CD4-positive, alpha-beta T cell treated with Interleukin-4 for 1 hour (primary cell): ENCODE measurements at places on chromosomes 4 and X.

DNA sequence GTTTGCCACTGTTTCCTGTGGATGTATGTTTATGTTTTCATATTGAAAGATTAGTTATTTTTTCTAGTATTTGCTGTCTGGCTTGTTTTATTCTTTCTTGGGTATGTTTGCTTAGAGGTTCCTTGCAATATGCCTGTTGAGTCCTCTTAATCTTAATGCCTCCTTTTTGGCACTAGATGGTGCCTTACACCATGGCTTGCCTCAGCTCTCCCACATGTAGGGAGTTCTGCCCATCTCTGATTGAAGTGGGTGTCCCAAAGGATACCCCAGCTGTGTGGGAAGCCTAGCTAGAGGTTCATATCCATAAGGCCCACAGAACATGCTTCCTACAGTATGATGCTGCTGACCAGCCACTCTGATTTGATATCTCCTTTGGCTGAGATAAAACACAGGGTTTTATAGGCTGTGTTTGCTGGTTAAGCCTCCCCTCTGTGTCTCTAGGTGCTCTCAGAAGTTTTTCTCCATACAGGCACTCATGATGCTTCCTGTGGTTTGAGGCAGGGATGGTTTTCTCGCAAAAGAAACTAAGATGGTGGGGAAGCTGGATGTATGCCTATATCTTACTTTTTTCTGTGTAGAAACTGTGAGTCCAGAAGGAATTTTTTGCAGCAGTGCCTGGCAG, 162.4 kb downstream of the ASB9 start:
- DNase-seq = no peak

GRCh38 chrX:73561801-73562200, 1.2 kb upstream of the CHIC1 start:
- DNase-seq = no peak

GRCh38 chr4:85784947-85785346, 310.0 kb downstream of the ARHGAP24 start:
- DNase-seq = no peak

DNA sequence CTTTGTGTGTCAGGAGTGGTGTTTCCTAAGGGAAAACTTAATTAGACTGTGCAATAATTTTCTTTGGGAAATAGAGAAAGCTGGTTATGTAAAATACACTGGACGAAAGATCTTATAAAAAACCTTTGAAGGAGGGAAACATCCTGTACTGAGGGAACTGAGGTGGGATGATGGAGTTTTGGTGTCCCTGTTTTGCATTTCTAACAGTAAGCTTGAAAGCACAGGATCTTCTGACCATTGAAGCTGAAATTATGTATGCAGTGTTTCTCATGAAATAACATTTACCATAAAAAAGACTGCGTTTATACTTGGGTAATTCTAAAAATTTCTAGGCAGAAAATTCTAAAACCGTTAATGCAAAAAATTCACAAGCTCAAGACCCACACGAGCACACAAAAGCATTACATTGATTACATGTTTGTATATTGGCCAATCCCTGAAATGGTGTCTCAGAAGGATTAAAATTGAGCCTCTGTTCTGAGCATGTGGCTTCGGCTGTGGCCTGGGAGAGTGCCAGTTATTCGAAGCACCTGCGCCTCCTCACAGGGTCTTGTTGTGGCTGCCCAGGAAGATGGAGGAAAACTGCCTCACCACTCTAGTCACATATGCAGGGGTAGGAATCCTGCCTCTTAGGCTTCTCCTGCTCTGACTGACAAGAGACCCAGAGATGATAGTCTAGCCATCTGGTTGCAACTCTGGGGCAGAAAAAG, 49.5 kb downstream of the JADE3 start:
- no peak for DNase-seq

- no peak for DNase-seq
Observed at GRCh38 chr4:1772853-1773538, 20.1 kb upstream of the FGFR3 start.

DNA sequence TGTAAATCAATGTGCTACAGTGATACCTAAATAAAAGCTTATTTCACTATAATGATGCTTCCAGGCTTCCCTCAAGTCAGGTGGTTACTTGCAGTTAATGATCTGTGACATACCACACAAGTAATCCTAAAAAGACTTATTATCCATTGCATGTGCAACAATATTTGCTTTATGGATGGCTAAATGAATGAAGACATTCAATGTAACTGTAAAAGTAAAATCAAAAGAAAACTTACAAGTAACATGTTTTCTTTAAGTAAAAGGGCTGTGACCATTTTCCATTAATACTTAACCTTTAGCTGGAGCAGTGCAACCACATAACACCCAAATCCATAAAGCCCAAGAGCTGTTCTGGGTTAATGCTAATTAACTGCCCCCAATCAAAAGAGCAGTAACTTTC, 42.6 kb downstream of the RAB28 start:
- DNase-seq = no peak

- no peak for DNase-seq
Observed at GRCh38 chrX:28586286-28586685, 960 bp upstream of the IL1RAPL1 start.

GRCh38 chr4:77921701-77922100, 59.1 kb downstream of the MRPL1 start:
- no peak for DNase-seq

GRCh38 chr4:7313347-7313811, 121.0 kb downstream of the SORCS2 start:
- DNase-seq = no peak

GRCh38 chrX:50111742-50112141, 89.1 kb downstream of the AKAP4 start:
- no peak for DNase-seq

GRCh38 chrX:35786271-35786670, 11.9 kb upstream of the MAGEB16 start:
- DNase-seq = no peak

GRCh38 chr4:142365391-142365790, 480.7 kb downstream of the INPP4B start:
- no peak for DNase-seq

DNA sequence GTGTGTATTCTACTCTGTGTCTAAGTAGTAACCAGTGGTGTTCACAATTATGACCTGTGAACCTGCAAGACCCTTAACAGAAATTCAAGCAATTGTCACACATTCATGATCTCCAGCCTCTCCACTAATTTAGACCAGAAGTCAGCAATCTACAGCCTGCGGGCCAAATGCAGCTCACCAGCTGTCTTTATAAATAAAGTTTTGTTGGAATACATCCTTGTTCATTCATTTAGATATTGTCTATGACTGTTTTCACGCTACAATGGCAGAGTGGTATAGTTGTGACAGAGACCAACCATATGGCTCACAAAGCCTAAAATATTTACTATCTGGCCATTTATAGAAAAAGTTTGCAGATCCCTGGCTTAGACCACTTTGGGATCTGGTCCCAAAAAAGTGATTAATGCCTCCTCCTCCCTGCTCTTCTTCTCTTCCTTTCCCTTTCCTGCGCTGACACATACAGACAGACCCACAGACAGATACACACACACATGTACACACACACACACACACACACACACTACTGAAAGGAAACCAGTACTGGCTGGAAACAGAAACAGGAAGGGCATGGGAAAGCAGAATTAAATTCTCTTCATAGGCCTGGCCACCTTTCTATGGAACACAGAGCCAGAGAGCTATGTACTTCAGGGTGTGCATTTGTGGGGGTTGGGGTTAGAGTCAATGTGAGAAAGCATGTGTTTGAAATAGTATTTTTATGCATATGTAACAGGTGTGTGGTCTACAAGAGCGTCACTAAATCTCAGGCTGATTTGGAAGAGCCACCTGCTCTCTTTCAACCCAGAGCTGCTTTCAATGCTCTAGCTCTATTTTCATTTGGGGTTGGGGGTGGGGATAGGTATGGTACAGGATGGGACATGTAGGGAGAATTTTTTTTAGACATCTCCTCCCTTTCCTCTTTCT, 49.7 kb upstream of the TMEM164 start:
- no peak for DNase-seq

DNA sequence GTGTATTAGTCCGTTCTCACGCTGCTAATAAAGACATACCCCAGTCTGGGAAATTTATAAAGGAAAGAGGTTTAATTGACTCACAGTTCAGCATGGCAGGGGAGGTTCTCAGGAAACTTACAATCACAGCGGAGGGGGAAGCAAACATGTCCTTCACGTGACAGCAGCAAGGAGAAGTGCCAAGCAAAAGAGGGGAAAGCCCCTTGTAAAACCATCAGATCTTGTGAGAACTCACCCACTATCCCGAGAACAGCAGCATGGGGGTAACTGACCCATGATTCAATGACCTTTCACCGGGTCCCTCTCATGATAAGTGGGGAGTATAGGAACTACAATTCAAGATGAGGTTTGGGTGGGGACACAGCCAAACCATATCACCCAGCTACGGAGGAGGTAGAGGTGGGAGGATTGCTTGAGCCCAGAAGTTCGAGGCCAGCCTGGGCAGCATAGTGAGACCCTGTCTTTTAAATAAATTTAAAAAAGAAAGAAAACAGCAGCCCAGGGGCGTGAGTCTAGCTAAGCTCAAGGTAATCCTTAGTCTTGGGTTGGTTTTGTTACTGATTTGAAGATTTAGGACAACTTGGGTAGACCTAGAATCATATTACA, 46.4 kb upstream of the TMEM131L start:
- DNase-seq = peak; percentile 15

DNA sequence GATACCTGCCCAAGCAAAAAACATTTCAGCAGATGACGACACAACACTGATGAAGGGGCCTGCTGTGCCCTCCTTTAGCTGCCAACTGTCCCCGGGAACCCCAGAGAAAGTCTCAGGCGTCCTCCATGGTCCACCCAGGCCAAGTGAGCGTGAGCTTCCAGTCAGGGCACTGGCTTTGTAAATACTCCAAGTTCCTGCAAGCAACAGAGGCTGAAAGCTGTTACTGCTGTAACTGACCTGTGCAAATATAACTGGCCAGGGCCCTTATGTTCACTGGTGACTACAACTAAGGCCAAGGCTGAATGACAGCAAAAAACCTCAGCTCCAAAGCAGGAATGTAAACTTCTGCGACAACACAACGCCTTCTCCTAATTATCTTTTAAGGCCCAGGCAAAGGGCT, 8.2 kb downstream of the WDR1 start:
- no peak for DNase-seq

GRCh38 chrX:30573125-30573524, 4.4 kb downstream of the TASL start:
- no peak for DNase-seq

DNA sequence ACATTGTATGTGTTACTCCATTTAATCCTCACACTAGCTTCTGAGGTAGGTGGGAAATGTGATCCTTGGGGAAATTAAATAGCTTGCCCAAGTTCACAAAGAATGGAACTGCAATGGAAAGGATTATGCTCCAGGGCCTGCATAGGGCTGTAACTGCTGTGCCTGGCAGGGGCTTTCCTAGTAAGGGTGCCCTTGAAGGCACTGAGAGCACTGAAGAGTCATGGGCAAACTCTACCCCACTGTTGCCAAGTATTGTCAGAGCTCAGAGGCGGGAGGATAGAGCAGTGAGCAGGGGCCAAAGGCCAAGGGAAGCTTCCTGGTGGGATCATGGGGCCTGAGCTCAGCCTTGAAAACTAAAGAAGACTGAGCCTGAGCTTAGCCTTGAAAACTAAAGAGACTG, 133.0 kb upstream of the NALF2 start:
- DNase-seq = no peak

DNA sequence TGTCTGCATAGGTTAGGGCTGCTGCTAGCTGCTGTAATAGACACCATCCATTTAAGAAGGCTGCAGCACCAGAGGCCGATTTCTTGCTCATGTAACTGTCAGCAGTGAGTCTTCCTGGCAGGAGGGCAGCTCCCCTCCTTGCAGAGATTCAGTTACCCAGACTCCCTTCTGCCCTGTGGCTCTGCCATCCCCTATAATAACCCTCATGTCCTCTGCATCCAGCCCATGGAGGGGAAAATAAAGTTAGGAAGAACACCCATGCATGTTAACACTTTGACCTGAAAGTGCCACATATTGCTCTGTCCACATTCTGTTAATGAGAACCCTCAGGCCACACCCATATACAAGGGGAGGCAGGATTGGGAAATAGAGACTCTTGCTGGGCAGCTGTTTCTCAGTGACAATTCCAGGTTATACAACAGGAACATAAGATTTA, 5.4 kb downstream of the STBD1 start:
- DNase-seq = no peak

DNA sequence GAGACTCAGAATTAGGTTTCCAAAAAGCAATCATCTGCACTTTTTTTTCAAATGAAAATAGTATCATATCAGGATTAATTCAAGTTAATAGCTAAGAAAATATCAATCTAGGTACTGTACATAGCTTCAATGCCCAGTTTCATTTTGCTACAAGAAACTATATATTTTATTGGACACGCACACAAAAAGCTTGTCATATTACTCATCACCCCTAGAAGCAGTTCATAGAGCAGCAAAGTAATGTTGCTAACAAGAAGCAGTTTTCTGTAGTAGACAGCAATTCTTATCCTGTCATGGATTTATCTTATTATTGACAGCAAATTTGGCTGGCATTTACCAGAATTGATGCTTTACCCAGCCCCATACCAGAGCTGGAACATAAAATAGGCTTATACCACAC, 52.3 kb upstream of the LSM6 start:
- DNase-seq = no peak

DNA sequence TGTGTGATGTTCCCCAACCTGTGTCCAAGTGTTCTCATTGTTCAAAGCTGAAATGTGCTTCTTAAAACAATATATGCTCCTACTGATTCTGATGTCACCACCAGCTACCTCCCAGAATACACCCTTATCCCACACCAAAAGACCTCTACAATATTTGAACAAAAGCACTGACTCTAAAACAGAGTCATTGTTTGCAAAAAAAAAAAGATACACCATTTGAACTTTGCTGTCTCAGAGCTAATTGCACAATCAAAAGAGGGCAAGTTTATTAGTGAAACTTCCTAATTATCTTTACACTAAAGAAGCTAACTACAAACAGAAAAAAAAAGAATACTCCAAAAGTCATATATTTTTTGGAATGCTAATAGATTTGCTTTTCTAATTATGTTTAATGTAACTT, 34.1 kb upstream of the INTU start:
- no peak for DNase-seq

GRCh38 chrX:151970661-151971060, 3.8 kb downstream of the GABRE start:
- no peak for DNase-seq

DNA sequence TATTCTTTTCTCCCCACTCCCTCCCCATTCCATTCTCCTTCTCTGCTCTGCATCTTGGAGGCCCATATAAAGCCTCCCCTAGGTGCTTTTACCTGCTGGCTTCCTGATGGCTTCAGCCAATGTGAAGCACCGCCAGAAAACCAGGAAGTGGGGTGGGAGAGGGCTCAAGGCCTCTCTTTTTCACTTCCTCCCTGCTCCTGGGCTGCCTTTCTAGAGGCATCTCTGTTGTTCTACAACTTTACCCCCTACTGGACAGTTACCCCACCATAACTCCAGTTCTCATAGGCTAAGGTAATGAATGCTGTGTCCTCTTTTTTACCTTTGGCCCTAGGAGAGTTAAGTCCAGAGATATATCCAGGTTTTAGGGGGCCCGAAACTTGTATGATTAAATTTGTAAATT, 62.4 kb upstream of the PPARGC1A start:
- DNase-seq = no peak

GRCh38 chr4:182494103-182494502, 250.9 kb downstream of the TENM3 start:
- DNase-seq = no peak

GRCh38 chr4:174201871-174202270, 81.6 kb downstream of the FBXO8 start:
- no peak for DNase-seq
